ENCODE measurements at places on chromosomes 7 and 10. TPM values are rescaled to one million over a fixed set of nuclear protein-coding genes. Genes with fewer than 3 reads are reported as not detected.

DNA sequence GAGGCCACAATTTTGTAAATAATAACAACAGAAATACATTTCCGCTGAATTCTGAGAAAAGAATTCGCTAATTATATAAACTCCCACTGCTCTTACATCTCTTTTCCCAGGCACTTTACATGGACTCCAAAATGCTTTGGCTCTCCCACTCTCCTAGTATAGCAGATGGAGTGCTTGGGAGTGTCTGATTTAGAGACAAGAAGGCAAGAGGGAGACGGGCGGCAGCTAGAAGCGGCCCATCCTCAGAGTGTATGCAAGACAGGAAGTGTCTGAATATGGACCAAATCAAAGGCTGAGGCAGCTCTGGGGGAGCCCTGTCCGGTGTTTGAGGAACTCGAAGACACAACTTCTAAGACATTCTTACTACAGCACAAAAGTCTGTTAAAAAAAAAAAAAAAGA lies 212.1 kb downstream of the GFRA1 start:
- H3K27ac ChIP-seq: no peak overlapping the region
- DNase-seq: no peak
- H3K27me3 ChIP-seq: no peaks in the 10 kb centered on the region
- H3K36me3 ChIP-seq: no peaks in the 10 kb centered on the region
- no peaks in the 10 kb centered on the region for H3K4me1 ChIP-seq

GNA12 gene
- 16.4 TPM for total RNA-seq

BMS1 gene
- total RNA-seq: 7.7 TPM

GRCh38 chr10:75140246-75140645 lies 28.8 kb downstream of the SAMD8 start:
- H3K36me3 ChIP-seq: no peaks in the 10 kb centered on the region
- DNase-seq: no peak
- H3K4me3 ChIP-seq: no peak overlapping the region

PSD gene
- total RNA-seq: 2.1 TPM

- no peaks in the 10 kb centered on the region for H3K36me3 ChIP-seq
- H3K4me1 ChIP-seq: no peaks in the 10 kb centered on the region
- H3K27me3 ChIP-seq: no peaks in the 10 kb centered on the region
Measured at GRCh38 chr10:77185696-77186095, 451.9 kb downstream of the KCNMA1 start.

VAX1 gene
- total RNA-seq: not detected

- no peaks in the 10 kb centered on the region for H3K4me1 ChIP-seq
- peak; percentile 81 for DNase-seq
- no peaks in the 10 kb centered on the region for H3K36me3 ChIP-seq
- no peak within 1 kb of the TSS for H3K27ac ChIP-seq
Measured at GRCh38 chr7:121872831-121873288, at the start of gene PTPRZ1. TSS of gene PTPRZ1 (plus strand) at chr7:121873161. CDS start at chr7:121873500, 339 bp downstream.

- no peak for DNase-seq
- no peaks in the 10 kb centered on the region for H3K27me3 ChIP-seq
Measured at GRCh38 chr10:13787015-13787421, 200.3 kb downstream of the PRPF18 start.

- H3K4me3 ChIP-seq: no peak overlapping the region
- no peak overlapping the region for H3K27ac ChIP-seq
- no peaks in the 10 kb centered on the region for H3K36me3 ChIP-seq
- no peak for DNase-seq
Measured at GRCh38 chr7:144027974-144028373, 20.8 kb upstream of the OR2A5 start.

PRSS37 gene
- not detected for total RNA-seq

DNA sequence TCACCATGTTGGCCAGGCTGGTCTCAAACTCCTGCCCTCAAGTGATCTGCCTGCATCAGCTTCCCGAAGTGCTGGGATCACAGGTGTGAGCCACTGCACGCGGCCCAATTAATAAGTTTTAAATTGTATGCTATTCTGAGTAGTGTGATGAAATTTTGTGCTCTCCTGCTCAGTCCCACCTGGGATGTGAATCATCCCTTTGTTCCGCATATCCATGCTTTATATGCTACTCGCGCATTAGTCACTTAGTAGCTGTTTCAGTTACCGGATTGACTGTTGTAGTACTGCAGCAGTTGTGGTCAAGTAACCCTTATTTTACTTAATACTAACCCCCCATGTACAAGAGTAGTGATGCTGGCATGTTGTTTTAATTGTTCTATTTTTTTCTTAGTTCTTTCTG lies 47.3 kb upstream of the OIT3 start:
- H3K27ac ChIP-seq: no peak overlapping the region
- no peaks in the 10 kb centered on the region for H3K4me1 ChIP-seq
- DNase-seq: no peak
- H3K36me3 ChIP-seq: no peaks in the 10 kb centered on the region

DNA sequence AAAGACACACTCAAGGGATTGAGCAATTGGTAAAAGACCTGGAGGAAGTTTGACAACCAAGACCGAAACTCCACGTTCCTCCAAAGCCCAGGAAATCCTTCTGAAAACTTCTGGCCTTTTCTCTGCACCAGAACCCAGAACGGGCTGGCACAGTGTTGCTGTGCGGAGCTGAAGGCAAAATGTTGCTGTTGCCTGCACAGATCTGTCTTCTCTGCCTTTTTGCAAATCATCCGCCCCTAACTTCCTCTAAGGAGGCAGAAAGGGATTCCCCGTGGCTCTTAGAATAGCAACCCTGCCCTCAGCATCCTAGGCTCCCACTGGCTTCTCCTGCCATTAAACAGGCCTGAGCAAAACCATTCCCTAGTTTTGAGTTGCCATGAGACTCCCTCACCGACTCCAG lies 44.9 kb downstream of the FIGNL1 start:
- H3K27me3 ChIP-seq: no peaks in the 10 kb centered on the region
- no peak overlapping the region for H3K4me3 ChIP-seq
- no peak for DNase-seq
- H3K27ac ChIP-seq: no peak overlapping the region
- no peaks in the 10 kb centered on the region for H3K36me3 ChIP-seq
- no peaks in the 10 kb centered on the region for H3K4me1 ChIP-seq

- no peaks in the 10 kb centered on the region for H3K4me1 ChIP-seq
- H3K36me3 ChIP-seq: no peaks in the 10 kb centered on the region
- H3K27ac ChIP-seq: no peak overlapping the region
- no peak overlapping the region for H3K4me3 ChIP-seq
Measured at GRCh38 chr10:45660876-45661411, 11.6 kb downstream of the ZFAND4 start.

LMOD2 gene
- total RNA-seq: not detected

- peaks cover 53% of the 10 kb centered on the region for H3K4me1 ChIP-seq
- no peaks in the 10 kb centered on the region for H3K27me3 ChIP-seq
- H3K4me3 ChIP-seq: no peak overlapping the region
- peak; percentile 87 for DNase-seq
- H3K27ac ChIP-seq: peak overlapping the region; percentile 75
- H3K36me3 ChIP-seq: no peaks in the 10 kb centered on the region
Measured at GRCh38 chr10:110857265-110858171, 14.2 kb upstream of the PDCD4 start.

MICALL2 gene
- total RNA-seq: 11.5 TPM

Measured in pancreas (tissue), 10 donors.